ENCODE measurements at places on chromosomes 4 and X. TPM values are rescaled to one million over a fixed set of nuclear protein-coding genes. Genes with fewer than 3 reads are reported as not detected.

GRCh38 chr4:151202851-151203455, 74.0 kb upstream of the PRSS48 start:
- DNase-seq = no peak

GRCh38 chrX:111168314-111168713, 72.3 kb downstream of the PAK3 start:
- no peak for DNase-seq

DNA sequence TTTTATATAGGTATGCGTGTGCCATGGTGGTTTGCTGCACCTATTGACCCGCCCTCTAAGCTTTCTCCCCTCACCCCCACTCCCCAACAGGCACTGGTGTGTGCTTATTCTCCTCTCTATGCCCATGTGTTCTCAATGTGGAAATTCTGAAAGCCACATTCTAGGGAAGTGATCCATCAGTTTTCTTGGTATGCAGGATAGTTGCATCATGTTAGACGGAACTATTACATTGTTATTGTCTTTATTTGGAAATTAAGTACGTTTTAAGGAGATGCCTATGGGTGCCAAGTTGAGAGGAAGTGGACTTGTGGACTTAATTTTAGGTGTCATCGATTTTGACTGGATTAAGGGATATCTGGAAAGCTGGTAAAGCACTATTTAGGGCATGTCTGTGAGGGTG, 204.6 kb downstream of the RBM46 start:
- DNase-seq = no peak

GRCh38 chr4:142698552-142698951, 147.5 kb downstream of the INPP4B start:
- no peak for DNase-seq

- no peak for DNase-seq
Observed at GRCh38 chr4:182937268-182938204, 20.4 kb upstream of the DCTD start.

DNA sequence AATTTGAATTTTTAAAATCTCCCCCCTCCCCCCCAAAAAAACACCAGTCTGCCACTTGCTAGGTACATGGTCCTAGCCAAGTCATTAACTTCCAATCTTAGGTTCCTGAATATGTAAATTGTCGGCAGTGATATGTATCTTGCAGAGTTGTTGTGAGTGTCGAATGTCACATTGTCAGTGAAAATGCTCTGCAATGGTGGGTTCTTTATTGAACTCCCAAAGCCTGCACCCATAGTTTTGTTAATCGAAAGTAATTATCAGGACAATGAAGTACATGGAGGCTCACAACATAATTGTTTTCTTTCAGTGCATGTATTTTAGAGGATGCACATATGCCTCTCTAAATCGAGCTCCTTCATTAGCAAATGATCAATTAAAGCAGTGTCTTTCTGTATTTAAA, 185.6 kb upstream of the S100G start:
- no peak for DNase-seq

GRCh38 chr4:128600996-128601871, 208.3 kb upstream of the JADE1 start:
- no peak for DNase-seq

DNA sequence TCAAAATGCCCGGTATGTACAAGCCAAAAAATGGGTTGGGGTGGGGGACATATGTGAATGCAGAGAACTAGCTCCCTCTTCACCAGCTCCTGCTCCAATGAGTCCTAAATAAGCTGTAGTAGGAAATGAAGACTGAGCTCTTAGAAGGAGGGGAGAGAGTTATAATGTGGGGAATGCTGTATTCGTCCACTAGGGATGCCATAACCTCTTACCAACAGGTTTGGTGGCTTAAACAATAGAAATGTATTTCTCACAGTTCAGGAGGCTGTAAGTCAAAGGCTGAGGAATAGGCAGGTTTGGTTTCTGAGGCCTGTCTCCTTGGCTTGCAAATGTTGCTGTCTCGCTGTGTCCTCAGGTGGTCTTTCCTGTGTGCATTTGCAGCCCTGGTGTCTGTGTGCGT, 4.4 kb upstream of the INPP4B start:
- no peak for DNase-seq

DNA sequence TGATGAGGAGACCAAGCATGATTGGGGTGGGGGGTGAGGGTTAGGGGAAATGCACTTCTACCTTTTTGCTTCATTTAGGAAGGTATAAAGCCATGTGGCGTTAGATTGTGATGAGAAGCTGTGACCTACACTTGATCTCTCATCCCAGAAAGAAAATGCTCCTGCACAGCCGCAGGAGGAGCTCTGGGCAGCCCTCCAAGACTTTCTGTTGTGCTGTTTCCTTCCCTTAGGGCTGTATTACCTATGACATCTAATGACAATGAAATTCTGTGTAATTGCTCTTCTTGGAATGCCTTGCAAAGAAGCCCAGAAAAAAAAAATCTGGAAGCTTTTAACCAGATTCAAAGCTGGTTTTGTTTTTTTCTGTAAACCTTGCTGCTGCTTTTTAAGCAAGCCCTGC, 13.4 kb downstream of the PRPS2 start:
- DNase-seq = no peak

DNA sequence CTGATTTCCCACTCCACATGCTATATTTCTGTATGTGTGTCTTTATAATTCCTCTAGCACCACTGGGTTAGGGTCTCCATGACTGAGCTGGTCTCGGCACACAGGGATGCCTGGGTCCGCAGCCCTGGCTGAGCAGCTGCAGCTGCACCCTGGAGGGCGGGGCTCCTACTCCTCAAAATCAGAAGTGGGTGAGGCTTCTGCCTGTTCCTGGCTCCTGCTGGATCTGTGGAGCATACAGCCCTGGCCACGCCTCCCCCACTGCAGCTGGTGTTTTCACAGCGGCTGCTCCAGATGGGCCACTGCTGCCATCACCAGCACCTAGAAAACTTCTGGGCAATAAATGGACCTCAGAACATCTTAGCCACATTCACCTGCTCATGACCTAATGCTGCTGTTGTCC, 30.9 kb downstream of the SPCS3 start:
- no peak for DNase-seq

GRCh38 chrX:40112996-40113395, 15.2 kb upstream of the BCOR start:
- DNase-seq = no peak

- DNase-seq = no peak
Observed at GRCh38 chrX:78754917-78755316, 7.4 kb downstream of the LPAR4 start.

GPR173 gene
- not detected for total RNA-seq

SSX1 gene
- total RNA-seq = not detected

C4orf46 gene
- 3.9 TPM for total RNA-seq

FGF13 gene
- not detected for total RNA-seq

Data from naive thymus-derived CD4-positive, alpha-beta T cell (primary cell).